Activated CD4-positive, alpha-beta memory T cell treated with anti-CD3 and anti-CD28 coated beads for 36 hours (primary cell): ENCODE measurements at places on chromosomes 3 and 15. TPM values are rescaled to one million over a fixed set of nuclear protein-coding genes. Genes with fewer than 3 reads are reported as not detected.

Gene PLIN1
- total RNA-seq: 0.31 TPM

Gene ZMYND10
- total RNA-seq: 0.94 TPM

Gene CKMT1A
- 0.33 TPM for total RNA-seq

Gene NAA80
- 19.6 TPM for total RNA-seq

Gene GPR171
- 74.0 TPM for total RNA-seq

Gene CHRFAM7A
- total RNA-seq: 0.90 TPM

Gene ZNF80
- total RNA-seq: 0.31 TPM

Gene BUB1B
- 88.8 TPM for total RNA-seq

Gene DGKG
- 0.39 TPM for total RNA-seq

Gene GOLGA6L4
- total RNA-seq: 1.6 TPM

DNA sequence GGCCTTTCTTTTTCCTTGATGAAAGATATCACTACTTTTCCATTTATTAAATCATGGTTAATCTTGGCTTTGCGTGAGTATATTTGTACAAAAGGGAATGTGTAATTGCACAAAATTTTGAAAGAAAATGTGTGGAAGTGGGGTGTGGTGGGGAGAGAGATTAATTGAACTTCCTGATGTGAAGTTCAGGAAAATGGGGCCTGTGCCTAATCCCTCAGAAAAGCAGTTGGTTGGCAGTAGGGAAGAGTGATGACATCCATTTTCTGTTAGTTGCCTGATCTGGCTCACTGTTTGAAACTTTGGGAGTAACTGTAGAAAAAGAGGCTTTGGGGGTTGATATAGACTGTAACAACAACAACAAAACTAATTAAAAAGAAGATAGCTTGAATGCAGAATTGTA, 10.8 kb upstream of the IL20RB start:
- DNase-seq: no peak
- peaks cover 31% of the 10 kb centered on the region for H3K4me1 ChIP-seq
- no peaks in the 10 kb centered on the region for H3K27me3 ChIP-seq
- H3K27ac ChIP-seq: no peak overlapping the region
- peaks cover 14% of the 10 kb centered on the region for H3K36me3 ChIP-seq

- H3K4me3 ChIP-seq: no peak overlapping the region
- H3K27me3 ChIP-seq: peaks cover 19% of the 10 kb centered on the region
- H3K27ac ChIP-seq: no peak overlapping the region
- no peak for DNase-seq
Observed at GRCh38 chr15:40235201-40235885, 3.5 kb upstream of the PAK6 start.

DNA sequence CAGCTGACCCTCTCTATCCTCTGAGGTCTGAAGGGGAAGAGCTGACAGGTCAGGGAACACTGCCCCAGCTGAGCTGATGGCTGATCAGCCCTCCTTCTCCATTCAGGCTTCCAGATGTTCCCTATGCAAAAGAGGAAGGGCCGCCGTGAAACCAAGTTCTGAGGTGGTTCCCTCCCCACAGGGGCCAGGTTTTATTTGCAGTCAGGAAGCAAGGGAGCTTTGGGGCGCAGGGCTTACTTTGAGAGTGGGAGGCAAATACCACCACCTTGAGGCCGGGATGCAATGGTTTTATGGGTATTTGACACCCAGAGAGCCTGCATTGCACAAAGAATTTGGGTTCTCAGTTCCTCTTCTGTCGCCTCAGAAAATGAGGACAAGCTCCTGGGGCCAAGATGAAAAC, 186.9 kb downstream of the ARRDC4 start:
- no peak for DNase-seq
- H3K36me3 ChIP-seq: no peaks in the 10 kb centered on the region
- no peak overlapping the region for H3K27ac ChIP-seq
- peaks cover 2% of the 10 kb centered on the region for H3K27me3 ChIP-seq

GRCh38 chr3:176351408-176351807, 845.9 kb downstream of the TBL1XR1 start:
- no peaks in the 10 kb centered on the region for H3K36me3 ChIP-seq
- no peak for DNase-seq
- no peak overlapping the region for H3K27ac ChIP-seq
- no peak overlapping the region for H3K4me3 ChIP-seq
- no peaks in the 10 kb centered on the region for H3K4me1 ChIP-seq
- no peaks in the 10 kb centered on the region for H3K27me3 ChIP-seq

GRCh38 chr15:97929456-97930229, 30.9 kb upstream of the ARRDC4 start:
- no peaks in the 10 kb centered on the region for H3K4me1 ChIP-seq
- no peak for DNase-seq
- no peaks in the 10 kb centered on the region for H3K27me3 ChIP-seq

DNA sequence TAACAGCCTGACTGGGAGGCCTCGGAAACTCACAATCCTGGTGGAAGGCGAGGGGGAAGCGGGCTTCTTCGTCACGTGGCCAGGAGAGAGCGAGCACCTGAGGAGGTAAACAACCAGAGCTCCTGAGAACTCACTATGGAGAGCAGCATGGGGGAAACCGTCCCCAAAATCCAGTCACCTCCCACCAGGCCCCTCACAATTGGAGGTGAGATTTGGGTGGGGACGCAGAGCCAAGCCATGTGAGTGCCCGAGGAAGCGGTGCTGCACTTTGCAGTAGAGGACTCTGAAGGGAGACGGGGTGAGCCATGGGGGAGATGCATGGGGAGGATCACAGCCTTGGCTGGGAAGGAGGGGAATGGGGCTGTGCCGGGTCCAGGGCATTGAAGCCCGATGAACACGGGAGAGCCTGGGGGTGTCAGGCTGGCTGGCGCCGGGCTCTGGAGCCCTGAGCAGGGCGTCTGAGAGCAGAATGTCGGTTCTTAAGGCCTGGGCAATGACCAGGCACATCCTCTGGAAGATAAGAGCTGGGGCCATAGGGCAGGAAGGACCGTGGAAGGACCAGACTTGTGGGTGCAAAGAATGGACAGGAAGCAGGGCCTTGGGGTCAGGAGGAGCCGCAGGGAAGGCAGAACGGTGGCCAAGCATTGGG, 117.7 kb downstream of the GABRG3 start:
- no peak overlapping the region for H3K27ac ChIP-seq
- H3K27me3 ChIP-seq: no peaks in the 10 kb centered on the region
- no peak overlapping the region for H3K4me3 ChIP-seq
- H3K36me3 ChIP-seq: no peaks in the 10 kb centered on the region
- no peaks in the 10 kb centered on the region for H3K4me1 ChIP-seq

- H3K4me1 ChIP-seq: no peaks in the 10 kb centered on the region
- H3K36me3 ChIP-seq: no peaks in the 10 kb centered on the region
- H3K4me3 ChIP-seq: no peak overlapping the region
- peaks cover 30% of the 10 kb centered on the region for H3K27me3 ChIP-seq
- DNase-seq: no peak
Observed at GRCh38 chr15:48371961-48372360, 40.7 kb downstream of the DUT start.

DNA sequence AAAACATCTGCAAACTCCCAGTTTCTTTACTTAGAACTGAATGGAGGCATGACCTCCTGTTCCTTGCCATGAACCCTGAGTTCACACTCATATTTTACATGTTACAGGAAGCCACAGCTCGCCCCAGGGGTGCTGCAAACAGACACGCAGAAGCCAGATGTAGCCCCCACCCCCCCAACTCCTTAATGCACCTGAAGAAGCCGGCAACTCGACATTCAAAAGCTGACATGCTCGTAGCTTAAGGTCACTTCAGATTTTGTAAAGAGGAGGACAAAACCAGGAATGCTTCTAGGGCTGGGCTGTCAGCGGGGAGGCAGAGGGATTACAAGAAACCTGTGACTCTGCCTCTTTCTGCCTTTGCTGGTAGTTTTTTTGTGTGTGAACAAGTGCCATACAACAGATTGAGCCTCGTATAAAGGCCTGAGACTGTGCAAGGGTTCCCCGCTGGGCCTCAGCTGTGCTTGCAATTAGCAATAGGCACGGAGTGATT, 42.0 kb upstream of the FEZF2 start:
- DNase-seq: no peak
- H3K27ac ChIP-seq: no peak overlapping the region
- H3K4me3 ChIP-seq: no peak overlapping the region

DNA sequence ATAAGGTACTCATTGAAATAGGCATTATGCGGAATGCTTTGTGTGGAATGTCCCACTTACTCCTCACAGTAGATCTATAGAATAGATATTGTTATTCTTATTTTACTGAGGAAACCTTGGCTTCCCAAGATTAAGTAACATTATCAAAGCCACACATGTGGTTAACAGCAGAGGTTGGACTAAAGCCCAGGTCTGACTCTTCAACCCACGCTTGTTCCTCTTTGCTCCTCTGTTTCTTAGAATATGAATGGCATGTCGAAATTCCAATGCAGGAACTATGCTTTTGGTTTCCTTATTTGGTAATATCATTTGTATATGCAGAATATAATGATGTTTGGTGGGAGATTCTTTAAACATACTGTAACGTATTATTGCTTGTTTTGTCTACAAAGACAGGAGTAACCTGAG, 818.8 kb upstream of the LMCD1 start:
- no peak for DNase-seq
- no peak overlapping the region for H3K27ac ChIP-seq
- H3K27me3 ChIP-seq: no peaks in the 10 kb centered on the region

DNA sequence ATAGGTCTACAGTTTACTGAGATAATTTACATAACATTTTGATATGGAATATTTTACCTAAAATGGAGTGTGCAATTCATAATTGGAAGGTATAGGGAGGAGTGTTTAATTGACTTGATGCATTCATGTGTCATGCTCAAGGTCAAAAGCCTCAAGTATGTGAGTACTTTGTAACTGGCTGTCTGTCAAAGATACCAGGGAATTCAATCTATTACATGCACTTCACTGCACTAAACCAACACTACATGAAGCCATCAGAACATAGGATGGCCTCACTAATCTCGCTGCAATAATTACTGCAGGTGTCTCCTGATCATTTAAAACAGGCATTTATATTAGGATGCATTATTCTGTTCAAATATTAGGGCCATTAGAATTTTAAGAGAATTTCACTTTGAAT, 367.2 kb downstream of the CNTN4 start:
- no peak for DNase-seq
- no peaks in the 10 kb centered on the region for H3K4me1 ChIP-seq

DNA sequence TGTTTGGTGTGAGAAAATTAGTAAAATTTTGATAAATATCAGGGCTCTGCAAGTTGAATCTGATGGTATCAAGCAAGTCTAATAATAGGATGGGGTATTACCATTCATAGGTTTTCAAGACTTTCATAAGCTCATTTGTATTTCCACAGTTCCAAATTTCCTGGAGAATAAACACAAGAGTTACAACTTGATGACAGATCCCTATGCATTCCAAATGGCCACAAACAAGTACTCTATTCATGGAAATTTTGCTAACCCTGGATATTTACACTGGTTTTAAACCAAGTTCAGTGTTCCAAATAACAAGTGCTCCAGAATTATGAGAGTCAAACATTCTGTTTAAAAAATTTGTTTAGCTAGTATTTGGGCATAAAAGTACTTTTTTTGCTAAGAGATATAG, 75.0 kb upstream of the CNTN6 start:
- H3K27me3 ChIP-seq: no peaks in the 10 kb centered on the region
- H3K4me3 ChIP-seq: no peak overlapping the region
- H3K4me1 ChIP-seq: no peaks in the 10 kb centered on the region
- no peak for DNase-seq
- H3K36me3 ChIP-seq: no peaks in the 10 kb centered on the region

DNA sequence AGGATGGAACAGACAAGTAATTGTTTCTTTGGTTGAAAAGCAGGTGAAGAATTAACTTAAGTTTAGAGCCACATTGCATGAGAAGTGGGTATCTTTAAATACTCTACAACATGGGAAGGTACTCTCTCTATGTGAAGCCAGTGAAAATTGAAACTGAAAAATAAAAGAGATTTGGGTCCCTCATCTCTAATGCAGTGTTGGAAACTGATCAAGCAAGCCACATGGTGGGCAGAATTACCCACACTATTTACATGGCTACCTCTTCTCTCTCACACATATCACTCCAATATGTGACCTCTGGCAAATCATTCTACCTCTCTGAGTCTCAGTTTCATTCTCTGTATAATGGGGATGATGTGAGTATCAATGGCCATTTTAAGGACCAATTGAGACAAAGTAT, 339.0 kb downstream of the IL5RA start:
- no peaks in the 10 kb centered on the region for H3K27me3 ChIP-seq
- H3K36me3 ChIP-seq: no peaks in the 10 kb centered on the region
- no peak overlapping the region for H3K27ac ChIP-seq

DNA sequence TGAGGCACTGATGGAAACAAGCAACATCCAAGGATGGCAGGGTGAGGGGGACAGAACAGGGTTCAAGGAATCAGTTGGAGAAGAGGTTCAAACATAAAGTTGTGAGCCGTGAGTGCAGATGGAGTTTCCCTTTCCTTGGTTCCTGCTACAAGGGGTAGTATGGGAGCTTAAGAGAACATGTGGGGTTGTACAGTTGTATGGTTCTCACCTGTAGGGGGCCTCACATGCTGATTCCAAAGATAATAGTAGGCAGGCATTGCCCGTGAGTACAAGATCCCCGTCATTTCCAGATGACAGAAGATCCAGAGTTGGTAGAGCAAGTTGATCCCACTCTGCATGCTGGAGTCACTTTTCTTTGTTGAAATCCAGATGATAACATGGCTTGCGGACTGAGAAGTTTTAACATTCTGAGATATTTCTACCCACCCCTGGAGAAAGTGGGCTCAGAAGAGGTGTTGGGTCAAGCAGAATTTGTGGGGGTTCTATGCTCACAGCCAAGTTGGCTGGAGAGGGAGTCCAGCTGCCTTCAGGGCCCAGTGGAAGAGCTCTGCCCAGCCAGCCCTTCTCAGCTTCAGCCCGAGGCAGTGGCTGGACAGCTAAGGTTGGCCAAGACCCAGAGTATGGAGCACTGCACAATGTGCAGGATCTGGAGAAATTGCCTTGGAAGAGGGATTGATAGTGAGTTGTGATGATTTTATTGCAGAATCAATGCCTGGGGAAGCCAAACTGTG, 141.8 kb downstream of the THSD4 start:
- H3K4me3 ChIP-seq: no peak overlapping the region
- peaks cover 8% of the 10 kb centered on the region for H3K27me3 ChIP-seq
- H3K36me3 ChIP-seq: no peaks in the 10 kb centered on the region
- DNase-seq: no peak

GRCh38 chr3:27353221-27353620, 16.0 kb downstream of the NEK10 start:
- no peaks in the 10 kb centered on the region for H3K36me3 ChIP-seq
- peaks cover 14% of the 10 kb centered on the region for H3K4me1 ChIP-seq
- no peak overlapping the region for H3K27ac ChIP-seq
- no peaks in the 10 kb centered on the region for H3K27me3 ChIP-seq
- H3K4me3 ChIP-seq: no peak overlapping the region
- no peak for DNase-seq

- no peak overlapping the region for H3K27ac ChIP-seq
- no peaks in the 10 kb centered on the region for H3K4me1 ChIP-seq
- H3K4me3 ChIP-seq: no peak overlapping the region
- no peaks in the 10 kb centered on the region for H3K36me3 ChIP-seq
- no peak for DNase-seq
Observed at GRCh38 chr3:194824100-194824499, 138.4 kb downstream of the FAM43A start.

DNA sequence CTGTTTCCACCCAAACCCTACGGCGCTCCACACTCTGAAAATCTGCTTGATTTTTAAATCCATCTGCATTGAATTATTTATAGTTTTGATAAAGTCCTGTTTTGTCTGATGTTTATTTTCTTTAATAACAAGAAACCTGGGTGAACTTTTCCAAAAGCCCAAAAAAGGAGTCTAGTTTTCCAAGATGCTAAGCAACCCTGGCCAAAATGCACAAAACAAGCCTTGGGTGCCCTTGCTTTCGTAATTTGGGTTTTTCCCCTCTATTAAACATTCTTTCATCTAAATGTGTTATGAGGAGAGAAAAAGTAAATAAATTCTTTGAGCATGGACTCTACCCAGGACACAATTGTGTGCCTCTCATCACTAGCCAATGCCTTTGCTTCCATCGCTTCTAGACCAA, 468.9 kb downstream of the MCTP2 start:
- H3K36me3 ChIP-seq: no peaks in the 10 kb centered on the region
- DNase-seq: no peak
- no peaks in the 10 kb centered on the region for H3K4me1 ChIP-seq
- H3K27ac ChIP-seq: no peak overlapping the region
- H3K27me3 ChIP-seq: no peaks in the 10 kb centered on the region
- no peak overlapping the region for H3K4me3 ChIP-seq
